ENCODE measurements at places on chromosomes 12 and 14.

DNA sequence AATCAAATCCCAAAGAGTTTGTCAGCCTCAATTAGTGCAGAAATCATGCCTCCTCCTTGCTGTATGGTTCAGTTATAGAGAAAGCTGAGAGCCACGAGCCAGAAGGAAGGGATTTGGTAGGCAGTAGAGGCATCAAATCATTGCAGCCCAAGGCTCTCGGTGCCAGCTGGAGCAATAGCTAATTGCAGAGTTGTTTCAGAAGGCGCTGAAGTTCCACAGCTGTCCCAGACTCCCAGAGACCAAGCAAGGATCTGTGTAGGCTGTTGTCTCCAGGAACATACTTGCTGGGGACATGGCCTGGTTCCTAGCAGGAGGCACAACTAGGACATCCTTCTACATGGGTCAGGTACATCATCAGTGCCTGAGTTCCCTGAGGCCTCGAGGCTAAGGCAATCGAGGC is 80.4 kb upstream of the WSCD2 start:
- DNase-seq: no peak

GRCh38 chr12:32344047-32344446 is 55.3 kb upstream of the FGD4 start:
- DNase-seq: no peak

GRCh38 chr12:92735131-92735721 is 32.4 kb downstream of the PLEKHG7 start:
- DNase-seq: no peak

DNA sequence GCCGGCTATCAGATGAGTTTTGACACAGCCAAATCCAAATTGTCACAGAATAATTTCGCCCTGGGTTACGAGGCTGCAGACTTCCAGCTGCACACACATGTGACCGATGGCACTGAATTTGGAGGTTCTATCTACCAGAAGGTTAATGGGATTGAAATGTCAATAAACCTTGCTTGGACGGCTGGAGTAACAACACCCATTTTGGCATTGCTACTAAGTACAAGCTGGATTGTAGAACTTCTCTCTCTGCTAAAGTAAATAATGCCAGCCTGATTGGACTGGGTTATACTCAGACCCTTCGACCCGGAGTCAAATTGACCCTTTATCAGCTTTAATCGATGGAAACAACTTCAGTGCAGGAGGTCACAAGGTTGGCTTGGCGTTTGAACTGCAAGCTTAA is 100.2 kb upstream of the EVL start:
- DNase-seq: no peak

GRCh38 chr14:93788293-93788542 is at the start of gene PRIMA1:
Gene PRIMA1, minus strand, starts transcription at chr14:93788485. Its CDS starts 767 bp downstream, at chr14:93787718.
- DNase-seq: no peak

GRCh38 chr12:104416585-104416984 is 40.2 kb upstream of the CHST11 start:
- DNase-seq: no peak

GRCh38 chr12:1692895-1693610 is 2.2 kb downstream of the ADIPOR2 start:
- DNase-seq: no peak

GRCh38 chr14:90458536-90458935 is 61.7 kb downstream of the CALM1 start:
- DNase-seq: no peak

- no peak for DNase-seq
Measured at GRCh38 chr14:74109369-74109768, 24.6 kb downstream of the LIN52 start.

DNA sequence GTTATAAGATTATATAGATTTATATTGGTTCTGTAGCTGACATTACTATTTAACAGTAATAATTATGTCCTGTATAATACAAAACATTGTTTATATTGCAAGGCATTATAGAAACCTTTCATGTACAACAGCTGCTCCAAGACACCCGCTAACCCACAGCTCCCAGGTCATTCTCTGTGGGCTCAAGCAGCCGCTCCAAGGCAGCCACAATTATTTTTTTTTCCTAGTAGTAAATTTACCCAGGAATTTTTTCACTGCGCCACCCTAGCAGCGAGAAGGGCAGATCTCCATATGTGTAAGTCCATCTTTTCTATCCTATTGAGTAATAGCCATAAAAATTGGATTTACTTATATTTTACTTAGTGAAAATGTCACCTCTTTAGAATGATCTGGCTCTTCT is 36.3 kb downstream of the KNTC1 start:
- DNase-seq: no peak

GRCh38 chr14:36207500-36207899 is 31.0 kb upstream of the PTCSC3 start:
- DNase-seq: no peak

- no peak for DNase-seq
Measured at GRCh38 chr14:34538871-34539406, 562 bp downstream of the EAPP start.

DNA sequence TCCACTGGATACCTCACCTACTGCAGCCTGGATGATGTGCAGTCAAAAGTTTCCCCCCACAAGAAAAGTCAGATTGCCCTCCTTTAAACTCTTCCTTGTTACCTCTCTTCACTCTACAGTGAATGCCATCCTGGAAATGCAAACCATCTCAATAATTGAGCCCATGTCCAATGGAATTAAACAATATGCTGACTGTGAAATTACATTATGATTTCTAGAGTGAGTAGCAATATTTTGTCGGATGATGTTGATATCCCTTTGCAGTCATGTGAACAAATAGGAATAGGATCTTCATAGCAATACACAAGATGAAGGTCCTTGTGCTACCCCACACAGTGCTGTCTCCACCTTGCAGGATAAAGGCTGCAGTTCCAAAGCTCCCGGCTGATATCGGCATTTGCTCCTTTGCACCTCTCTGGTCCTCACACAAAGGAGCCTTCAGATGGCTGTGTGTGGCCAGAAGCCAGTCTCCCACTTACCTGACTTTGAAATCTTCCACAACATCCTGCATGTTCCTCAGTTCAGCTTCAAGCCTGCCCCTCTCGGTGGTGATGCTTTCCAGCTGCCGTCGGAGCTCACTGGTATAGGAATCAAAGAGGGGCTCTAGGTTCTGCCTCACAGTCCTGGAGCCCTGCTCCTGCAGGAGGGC is 1.5 kb downstream of the KRT75 start:
- no peak for DNase-seq

- no peak for DNase-seq
Measured at GRCh38 chr14:91253795-91254323, 9.4 kb upstream of the GPR68 start.

DNA sequence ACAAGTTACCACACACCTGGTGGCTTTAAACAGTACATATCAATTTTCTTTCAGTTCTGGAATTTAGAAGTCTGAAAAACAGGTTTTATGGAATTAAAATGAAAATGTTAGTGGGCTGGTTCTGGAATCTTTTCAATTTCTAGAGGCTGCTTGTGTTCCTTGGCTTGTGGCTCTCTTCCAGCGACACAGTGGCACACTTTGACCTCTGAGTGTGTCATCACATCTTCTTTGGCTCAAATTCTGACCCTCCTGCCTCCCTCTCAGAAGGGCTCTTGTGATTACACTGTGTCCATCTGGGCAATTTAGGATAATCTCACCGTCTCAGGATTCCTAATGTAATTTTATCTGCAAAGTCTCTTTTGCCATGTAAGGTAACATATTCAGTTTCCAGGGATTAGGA is 170.0 kb downstream of the PLCZ1 start:
- no peak for DNase-seq

DNA sequence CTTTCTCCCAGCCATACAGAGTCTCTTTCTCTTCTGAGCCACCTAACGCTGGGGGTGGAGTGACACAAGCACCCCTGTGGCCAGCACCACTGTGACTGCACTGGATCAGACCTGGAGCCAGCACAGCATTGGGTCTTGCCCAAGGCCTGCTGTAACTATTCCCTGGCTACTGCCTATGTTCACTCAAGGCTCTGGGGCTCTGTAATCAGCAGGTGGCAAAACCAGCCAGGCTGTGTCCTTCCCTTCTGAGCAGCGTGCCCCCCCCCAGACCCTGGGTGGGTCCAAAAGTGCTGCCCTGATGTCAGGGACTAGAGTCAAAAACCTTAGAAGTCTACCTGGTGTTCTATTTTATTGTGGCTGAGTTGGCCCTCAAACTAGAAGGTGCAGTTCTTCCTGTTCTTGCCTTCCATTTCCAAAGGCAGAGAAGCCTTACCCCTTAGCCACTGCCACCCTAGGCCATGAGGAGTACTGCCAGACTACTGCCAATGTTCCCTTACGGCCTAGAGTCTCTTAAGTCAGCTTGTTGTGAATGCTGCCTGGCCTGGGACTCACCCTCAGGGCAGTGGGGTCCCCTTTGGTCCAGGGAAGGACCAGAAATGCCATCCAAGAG is 49.9 kb downstream of the PELI2 start:
- no peak for DNase-seq

DNA sequence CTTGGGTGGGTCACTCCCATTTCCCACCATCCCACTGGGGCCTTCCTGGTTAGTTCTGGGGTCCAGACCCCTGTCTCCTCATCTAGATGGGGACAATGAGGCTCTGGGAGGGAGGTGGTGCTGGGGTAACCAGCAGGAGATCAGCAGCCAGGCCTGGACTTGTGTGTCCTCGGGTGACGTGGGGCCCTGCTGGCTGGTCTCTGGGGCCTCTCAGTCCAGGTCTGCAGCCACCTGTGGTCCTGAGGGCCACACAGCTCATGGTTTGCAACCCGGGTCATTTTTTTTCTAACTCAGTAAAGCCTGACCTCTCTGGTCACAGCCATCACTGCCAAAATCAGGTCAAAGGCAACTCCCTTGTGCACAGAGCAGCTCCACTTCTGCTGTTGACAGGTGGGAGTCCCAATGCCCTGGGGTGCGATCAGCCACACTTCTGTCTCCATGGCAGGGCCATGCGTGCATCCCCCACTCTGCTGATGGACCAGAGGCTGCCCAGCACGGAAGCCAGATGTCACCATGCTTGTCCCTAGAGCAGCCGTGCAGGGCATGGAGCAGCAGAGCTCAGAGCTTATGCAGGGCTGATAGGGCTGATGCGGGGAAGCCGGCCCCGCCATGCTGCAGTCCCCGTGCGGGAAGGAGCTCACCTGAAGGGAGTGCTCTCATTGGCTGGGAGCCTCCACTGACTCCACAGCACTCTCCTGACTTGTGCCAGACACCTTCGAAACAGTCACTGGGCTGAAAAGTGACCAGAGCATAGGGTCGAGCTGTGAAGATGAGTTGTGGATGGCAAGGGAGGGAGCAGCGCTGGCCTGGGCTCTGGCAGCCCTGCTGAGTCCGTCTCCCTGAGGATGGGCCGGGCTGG is 250.9 kb downstream of the ADGRD1 start:
- no peak for DNase-seq

- no peak for DNase-seq
Measured at GRCh38 chr12:8628731-8629130, 16.1 kb upstream of the AICDA start.

DNA sequence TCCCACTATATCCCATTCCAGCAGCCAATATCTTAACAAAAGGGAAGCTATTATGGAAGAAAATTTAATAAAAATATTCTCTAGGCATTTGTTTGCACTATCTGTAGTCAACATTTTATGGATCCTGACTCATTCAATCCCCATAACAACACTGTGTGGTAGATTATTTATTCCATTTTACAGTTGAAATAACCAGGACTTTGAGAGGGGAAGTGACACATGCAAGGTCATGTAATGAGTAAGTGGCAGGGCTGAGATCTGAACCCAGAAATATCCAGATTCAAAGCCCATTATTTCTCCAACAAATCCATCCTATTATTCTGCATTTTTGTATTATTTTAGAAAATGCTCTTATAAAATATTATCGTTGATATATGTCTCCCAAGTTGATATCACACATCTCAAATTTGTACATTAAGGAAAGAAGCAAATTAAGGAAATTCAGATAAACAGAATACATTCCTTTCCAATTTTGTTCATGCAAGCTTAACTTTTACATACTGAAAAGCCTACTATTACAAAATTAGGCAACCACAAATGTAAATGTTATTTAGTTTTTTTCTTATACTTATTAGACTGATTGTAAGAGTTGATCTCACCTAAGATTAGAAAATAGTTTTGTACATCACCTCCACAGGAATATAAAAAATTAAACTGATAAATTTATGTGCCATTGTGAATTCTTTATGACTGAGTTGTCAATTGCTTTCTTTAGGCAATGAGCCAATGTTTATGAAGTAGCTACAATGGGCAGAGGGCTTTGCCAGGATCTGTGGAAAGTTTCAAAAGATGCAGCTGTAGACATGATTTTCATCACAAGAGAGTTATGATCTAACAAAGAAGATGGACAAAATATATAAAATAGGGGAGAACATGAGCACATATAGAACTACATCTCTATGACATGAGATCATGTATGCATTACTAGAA is 55.1 kb upstream of the E2F7 start:
- DNase-seq: no peak

DNA sequence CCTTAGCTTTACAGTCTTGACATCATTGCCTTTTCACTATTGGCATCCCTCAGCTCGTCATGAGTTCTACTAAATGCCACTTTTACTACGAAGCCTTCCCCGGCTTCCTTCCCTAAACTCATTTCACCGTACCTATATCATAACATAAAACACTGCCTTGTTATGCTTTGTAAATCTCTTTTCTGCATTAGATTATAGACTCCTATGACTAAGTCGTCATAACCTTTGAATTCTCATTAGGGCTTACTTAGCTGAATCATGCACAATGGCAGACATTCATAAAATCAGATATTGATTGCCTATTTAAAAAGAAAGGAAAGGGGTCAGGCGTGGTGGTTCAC is 21.0 kb downstream of the BTG1 start:
- DNase-seq: no peak

GRCh38 chr12:110726028-110726427 is 16.7 kb downstream of the PPP1CC start:
- DNase-seq: no peak

GRCh38 chr12:54351341-54351740 is 12.9 kb downstream of the GPR84 start:
- DNase-seq: no peak

DNA sequence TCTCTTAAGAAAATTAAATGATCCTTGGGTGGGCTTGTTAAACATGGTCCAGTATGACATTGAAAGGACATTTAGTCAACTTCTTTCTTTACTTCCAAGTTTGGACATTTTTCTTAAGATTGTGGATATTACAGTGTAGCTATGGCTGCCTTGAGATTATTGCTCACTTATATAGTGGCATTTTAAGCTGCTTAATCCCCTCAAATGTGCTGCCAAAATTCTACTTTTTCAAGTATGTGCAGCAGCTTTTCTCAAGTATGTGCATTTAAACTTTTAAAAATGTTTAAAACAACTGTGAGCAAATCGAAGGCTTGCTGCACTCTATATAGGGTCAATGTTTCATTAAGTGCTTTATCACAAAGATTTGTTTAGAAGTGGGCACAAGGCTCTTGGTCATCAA is 7.4 kb downstream of the TXNRD1 start:
- DNase-seq: no peak

DNA sequence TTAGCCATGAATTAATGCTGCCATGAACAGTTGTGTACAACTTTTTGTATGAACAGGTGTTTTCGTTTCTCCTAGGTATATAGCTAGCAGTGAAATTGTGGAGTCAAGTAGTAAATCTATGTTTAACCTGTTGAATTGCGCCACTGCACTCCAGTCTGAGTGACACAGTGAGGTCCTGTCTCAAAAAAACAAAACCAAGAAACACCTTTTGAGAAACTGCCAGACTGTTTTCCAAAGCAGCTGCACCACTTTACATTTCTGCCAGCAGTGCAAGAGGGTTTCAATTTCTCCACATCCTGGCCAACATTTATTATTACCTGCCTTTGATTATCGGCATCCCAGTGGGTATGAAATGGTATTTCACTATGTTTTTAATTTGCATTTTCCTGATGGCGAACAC is 3.3 kb upstream of the PLEKHG3 start:
- no peak for DNase-seq

- no peak for DNase-seq
Measured at GRCh38 chr12:3116106-3116844, 39.1 kb downstream of the TSPAN9 start.
